Stimulated activated CD8-positive, alpha-beta memory T cell treated with anti-CD3 and anti-CD28 coated beads, Interleukin-7, amount 100 ng/mL, for 4 hours (primary cell): ENCODE measurements at places on chromosomes 11 and 22.

DNA sequence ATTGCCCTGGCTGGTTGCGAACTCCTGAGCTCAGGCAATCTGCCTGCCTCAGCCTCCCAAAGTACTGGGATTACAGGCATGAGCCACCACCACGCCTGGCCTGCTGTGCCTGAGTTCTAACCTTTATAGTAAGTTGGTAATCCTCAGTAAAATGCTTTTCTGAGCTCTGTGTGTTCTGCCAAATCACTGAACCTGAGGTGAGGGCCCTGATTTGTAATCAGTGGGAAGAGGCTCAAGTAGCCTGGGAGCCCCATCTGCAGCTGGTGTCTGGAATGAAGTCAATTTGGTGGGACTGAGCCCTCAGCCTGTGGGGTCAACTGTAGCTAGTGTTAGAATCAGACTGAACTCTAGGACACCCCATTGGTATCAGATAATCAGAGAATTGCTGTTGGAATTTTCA is 72.6 kb upstream of the PARVG start:
- DNase-seq, result no peak

DNA sequence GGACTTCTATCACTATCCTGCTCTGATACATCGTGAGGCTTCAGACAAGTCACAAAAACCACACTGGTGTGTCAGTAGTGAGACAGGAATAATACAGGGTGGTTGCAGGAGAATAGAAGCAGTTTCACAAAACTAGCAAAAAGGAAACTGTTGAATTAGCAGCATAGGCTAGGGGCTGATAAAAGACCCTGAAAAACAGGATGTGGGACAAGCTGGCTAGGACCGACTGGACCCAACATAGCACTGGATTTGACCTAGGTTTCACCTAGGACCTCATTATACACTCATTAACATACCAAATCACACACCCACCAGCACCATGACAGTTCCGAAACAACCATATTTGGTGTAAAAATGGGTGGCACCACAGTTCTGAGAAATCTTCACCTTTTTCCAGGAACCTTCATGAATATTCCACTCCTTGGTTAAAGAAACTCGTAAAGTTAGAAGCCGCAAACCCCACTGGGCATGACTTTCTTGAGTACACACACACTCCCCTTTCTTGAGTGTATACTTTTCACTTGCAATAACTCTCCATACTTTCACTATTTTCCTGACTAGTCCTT is 76.2 kb downstream of the SLC1A2 start:
- no peak for DNase-seq

GRCh38 chr11:96045622-96046456 is 121.9 kb upstream of the MTMR2 start:
- DNase-seq, result no peak

DNA sequence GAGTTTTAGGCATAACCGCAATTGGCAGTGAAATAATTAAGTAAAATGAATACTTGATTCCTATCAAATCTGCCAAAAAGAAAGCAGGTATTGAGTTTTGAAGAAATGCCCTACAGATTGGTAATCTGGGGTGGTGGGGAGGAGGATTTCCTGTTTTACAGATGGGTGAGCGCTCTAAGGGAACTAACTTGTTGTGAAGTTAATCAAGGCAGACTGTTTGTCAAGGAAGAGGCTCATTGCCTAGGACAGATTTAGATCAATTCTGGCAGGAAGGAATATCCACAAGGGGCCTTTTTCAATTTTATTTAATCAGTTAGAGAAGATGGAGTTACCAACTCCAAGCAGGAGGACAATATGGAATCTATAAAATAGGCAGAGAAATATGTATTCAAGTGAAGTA is 271.5 kb upstream of the CCDC90B start:
- no peak for DNase-seq

DNA sequence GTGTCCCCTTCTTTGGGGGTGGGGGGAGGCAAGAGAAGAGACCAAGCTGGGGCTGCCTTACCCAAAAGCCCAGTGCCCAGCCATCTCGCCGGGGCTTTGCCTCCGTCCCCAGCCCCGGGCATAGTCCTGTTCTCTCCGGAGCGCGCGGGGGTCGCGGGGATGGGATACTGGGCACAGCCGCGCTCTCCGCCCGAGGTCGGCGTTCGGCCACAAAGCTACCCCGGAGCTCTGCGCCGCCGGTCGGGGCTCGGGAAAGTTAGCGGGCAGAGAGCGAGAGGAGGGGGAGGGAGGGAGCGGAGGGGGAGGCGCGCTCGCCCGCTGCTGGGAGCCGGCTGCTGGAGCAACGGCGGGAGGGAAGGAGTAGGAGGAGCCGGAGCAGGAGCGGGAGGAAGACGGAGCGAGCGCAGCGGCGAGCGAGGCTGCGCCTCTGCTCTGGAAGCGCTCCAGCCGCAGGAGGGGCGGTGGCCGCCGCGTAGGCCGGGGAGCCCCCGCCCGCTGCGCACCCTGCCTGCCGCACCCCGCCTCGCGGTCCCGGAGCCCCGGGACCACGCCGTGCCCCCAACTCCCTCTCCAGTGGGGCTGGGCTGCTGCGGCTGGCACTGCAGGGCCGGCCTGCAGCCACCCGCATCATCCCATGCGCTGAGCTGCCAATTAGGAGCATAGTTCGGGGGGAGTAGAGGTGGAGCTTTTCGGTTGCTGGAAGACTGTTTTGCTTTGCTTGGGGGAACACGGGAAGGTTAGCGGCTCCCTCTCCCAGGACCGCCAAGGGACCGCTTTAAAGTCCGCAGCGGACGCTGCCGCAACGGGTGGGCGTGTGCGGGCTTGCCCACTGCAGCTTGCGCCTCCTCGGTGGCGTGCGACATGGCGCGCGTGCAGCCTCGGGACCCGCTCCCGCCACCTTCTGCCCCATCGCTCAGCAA is at the start of gene SCN4B:
Gene SCN4B (minus strand): TSS at position 272 of the 920 bp plus-strand sequence. CDS start 150 bp downstream, at position 122.
- no peak for DNase-seq

GRCh38 chr11:15707194-15707593 is 592.5 kb downstream of the INSC start:
- no peak for DNase-seq

DNA sequence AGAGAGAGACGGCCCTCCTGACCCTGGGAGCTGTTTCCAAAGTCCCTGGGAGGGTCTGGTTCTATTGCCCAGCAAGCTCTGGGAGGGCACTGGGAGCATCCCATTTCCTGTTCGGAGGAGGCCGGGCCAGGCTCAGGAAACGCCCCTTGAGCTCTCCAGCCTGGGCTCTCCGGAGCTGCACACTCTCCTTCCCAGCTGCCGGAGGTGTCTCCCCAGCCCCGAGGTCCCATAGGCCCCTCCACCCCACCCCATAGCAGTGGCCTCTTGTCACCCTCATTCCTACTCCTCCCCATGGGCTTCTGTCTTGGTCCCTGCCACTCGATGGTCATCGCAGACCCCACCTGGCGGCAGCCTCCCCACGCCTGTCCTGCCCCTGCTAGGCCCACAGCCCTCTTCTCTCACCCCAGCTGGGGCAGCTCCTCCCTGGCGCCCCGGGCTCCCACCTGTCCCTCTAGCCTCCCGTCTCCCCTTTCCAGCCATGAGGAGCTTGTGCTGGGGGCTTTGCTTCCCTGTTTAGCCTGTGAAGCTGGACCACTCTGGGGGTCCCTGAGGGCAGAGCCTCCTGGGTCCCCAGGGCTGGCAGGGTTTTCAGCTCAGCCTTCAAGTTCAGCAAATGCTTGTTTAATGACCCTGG is 2.8 kb downstream of the TSPAN32 start:
- DNase-seq, result no peak

DNA sequence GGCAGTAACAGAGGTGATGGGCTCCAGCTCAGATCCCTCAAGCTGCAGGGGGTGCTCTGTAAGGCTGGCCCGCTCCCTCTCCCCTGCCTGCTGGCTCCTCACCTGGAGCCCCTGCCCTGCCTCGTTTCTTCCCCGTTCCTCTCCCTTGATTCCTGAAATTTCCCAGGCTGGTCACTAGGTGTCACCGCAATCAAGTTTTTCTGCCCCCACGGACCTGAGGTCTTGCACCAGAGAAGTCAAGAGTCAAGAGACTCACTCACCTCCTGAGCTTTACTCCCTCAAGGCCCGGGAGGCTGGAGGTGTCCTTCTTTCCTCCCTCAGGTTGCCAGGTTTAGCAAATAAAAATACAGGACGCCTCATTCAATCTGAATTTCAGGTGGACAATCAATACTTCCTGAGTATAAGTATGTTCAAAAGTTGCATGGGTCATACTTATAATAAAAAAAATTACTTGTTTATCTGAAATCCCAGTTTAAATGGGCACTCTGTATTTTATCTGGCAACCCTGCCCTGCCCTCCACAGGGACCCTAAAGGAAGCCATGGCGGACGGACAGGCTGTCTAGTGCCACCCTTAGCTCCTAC is 69.2 kb downstream of the SCUBE1 start:
- DNase-seq, result no peak

- no peak for DNase-seq
Observed at GRCh38 chr11:115652094-115652493, 147.9 kb upstream of the CADM1 start.

DNA sequence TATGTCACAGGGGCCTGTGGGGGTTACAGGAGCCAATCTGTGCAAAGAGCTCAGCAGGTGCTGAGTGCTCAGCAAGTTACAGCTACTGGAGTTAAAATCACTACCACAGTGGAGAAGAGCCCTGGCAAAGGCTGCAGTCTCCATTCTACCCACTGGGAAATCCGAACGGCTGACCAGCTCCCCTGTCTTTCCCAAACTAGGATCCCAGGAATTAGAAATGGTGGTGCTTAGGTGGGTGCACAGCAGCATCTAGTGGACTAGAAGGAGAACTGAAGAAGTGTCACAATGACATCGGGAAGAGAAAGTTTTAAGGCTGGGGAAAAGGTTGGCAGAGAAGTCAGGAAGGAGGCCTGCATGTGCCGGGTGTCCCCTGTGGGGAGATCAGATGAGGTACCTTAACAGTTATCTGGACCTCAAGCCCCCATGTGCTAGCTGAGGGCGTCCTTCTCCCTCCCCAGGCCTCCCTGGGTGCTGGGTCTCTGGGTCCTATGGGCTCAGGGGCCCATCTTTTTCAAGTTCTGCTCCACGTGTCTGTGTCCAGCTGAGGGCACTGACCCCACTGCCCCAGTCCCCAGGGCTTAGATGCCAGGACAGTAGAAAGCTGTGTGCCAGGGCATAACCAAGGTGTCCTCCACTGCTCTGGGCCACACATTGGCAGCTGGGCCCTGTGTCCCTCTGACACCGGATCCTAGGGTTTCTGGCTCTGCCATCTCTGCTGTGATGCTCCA is 1.9 kb downstream of the PIWIL3 start:
- DNase-seq, result no peak
